ENCODE measurements at places on chromosomes 7 and 10.

DNA sequence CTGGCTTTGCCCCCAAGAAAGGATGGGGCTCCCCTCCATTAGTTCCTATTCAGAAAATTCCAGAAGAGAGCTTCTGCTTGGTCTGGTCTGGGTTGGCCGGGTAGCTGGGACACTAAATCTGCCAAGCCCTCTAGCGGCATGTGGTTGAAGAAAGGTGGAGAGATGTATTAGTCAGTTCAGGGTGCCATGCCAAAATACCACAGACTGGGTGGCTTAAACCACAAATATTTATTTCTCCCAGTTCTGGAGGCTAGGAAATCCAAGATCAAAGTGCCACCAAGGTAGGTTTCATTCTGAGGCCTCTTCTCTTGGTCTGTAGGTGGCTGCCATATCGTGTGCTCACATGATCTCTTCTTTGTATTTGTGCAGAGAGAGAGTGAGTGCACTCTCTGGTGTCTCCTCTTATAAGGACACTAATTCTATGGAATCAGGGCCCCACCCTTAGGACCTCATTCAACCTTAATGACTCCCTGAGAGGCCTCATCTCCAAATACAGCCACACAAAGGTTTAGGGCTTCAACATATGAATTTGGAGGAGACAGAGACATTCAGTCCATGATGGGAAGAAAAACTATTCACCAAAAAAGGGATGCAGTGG lies 38.7 kb upstream of the MTPAP start:
- DNase-seq = no peak

DNA sequence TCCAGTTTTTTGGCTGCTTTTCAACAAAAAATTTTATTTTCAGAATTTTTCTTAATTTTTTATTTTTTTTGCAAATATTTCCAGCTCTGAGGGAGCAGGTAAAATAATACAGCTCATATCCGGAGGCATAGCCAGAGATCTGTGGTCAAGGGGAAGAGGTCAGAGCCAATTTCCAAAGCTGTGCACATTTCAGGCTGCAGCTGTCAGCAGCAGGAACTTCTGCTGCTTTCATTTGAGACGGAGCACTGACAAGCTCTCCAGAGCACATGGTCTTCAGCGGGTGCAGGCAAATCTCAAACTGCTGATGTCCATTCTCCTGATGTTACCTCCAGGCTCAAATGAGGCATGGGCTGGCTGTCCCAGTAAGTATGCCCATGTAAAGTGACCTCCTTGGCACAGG lies 31.1 kb downstream of the SLC26A4 start:
- peak; percentile 16 for DNase-seq

DNA sequence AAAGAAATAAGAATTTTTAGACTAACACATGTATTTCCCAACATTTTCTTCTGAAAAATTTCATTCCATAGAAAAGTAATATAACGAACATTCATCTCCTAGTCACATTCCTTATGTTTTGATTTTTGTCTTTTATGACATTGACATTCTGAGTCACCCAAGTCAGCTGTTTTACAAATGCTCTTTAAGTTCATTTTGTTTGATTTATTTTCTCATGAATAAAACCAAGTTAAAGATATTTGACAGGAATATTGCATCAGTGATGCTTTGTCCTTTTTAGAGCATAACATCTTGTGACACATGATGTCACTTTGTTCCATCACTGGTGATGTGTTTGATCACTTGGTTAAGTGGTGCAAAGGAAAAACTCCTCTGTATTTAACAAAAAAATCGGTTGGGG lies 48.4 kb downstream of the HGF start:
- no peak for DNase-seq

DNA sequence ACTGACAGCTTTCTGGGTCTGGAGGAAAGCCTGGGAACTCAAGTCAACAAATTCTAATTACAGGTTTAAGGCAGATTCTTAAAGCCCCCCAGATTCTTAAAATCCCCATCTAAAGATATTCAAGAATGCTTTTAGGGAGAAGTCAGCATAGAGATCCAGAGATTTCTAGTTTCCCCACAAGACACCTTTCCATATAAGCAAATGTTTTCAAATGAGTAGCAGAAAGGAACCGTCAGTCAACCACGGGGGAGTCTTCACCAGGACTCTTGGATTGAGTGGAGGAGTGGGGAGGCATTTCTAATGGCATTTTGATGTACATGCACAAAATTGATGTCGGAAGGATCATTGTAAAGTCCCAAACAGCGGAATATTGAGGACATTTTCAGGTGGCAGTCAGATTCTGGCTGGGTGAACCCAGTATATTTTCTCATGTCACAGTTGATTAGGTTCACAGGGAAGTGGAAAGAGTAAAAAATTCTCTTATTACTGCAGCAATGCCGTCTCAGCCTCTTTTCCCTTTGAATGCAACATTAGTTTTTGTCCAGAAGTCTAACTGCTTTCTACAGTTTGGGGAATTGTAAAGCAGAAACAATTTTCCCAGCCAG lies 191.7 kb upstream of the YAE1 start:
- no peak for DNase-seq

Measured in left ventricle myocardium inferior (tissue), 1 donor.